NCI-H2029 (cell line): ENCODE measurements at places on chromosomes 1 and 21.

DNA sequence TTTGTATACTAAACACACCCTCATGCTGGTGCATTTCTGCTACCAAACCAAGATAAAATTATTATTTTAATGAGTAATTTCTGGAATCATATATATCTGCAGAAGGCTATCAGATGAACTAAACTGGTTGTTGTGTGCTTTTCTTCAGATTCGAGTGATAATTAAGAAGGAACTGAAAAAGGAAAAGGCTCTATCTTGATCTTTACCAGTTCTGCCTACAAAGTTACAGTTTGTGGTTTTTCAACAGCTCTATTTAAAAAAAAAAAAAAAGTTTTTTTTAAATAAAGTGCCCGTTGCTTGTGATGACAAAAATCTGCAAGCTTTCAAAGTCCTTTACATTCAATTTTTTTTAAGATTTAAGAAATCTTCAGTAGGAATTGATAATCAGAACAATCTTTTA lies 13.6 kb downstream of the DENND1B start:
- DNase-seq = no peak

GRCh38 chr1:115771094-115771846 lies 2.8 kb upstream of the CASQ2 start:
- DNase-seq = no peak

GRCh38 chr1:48120621-48121020 lies 101.9 kb upstream of the SLC5A9 start:
- no peak for DNase-seq

- no peak for DNase-seq
Observed at GRCh38 chr1:67228791-67229190, 62.5 kb downstream of the IL23R start.

DNA sequence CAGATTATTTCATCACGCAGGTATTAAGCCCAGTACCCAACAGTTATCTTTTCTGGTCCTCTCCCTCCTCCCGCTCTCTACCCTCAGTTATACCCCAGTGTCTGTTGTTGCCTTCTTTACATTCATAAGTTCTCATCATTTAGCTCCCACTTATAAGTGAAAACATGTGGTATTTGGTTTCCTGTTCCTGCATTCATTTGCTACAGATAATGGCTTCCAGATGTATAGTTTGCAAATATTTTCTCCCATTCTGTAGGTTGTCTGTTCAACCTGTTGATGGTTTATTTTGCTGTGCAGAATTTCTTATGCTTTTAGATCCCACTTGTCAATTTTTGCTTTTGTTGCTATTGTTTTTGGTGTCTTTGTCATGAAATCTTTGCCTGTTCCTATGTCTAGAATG lies 21.1 kb upstream of the KCNH1 start:
- DNase-seq = no peak

- no peak for DNase-seq
Observed at GRCh38 chr1:153928791-153929341, 6.1 kb upstream of the GATAD2B start.

DNA sequence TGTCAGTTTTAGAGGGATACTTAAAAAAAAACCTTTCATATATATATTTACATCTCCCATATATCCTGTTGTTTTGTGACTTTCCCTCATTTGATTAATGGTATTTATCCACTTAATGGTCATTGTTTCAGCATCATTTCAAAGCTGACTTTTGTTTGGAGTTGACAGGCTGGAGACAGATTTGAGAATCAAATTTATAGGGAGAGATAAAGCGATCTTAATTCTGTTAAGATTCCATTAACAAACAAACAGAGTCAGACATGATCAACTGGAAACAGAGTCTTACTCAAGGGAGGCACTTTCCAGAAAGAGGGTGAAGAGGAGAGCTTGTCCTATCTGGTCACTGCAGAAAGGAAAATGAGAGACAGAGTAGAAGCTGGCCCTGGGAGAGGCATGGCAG lies 283.4 kb downstream of the TTLL7 start:
- DNase-seq = no peak

GRCh38 chr1:198772626-198773025 lies 133.8 kb downstream of the PTPRC start:
- no peak for DNase-seq

DNA sequence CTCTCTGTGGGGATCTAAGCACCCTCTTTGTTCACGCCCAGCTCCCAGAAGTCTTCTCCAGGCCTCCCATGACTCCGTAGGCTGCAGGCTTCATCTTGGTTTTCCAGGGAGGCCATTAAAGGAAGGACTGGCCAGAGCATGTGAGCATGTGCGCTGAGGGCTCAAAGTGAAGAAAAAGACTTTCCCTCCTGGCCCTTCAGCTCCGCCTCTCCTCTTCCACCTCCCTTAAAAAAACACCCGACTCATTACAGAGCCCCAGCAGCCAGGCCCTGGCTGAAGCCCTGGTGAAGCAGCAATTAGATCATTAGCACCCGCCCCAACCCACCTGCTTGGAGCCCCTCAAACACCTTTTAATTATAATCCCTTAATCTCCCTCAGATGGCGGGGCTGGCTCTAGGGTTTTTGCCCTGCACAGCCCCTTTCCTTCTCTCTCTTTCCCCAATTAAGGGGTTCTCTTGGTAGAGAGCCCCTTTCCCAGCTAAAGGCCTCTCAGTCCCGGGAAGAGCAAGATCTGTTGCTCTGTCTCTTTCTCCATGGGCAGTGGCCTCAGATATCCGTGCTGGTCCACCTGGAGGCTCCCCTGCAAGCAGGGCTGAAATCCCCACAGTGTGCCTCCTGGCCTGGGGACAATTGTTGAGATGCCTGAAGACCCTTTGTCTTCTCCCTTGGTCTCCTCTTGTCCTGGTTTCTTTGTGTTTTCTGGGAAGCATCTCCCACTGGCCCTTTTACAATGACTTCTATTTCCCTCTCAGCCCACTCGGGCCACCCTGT lies 30.5 kb downstream of the RHBG start:
- DNase-seq = no peak
